ENCODE measurements at places on chromosomes 4 and X.
A peak's percentile ranks its signal among the peaks of the same experiment; 100 is the strongest.

- DNase-seq, result no peak
Observed at GRCh38 chr4:145177906-145178538, 2.4 kb downstream of the OTUD4 start.

- no peak for DNase-seq
Observed at GRCh38 chr4:11467931-11468330, 39.2 kb upstream of the HS3ST1 start.

DNA sequence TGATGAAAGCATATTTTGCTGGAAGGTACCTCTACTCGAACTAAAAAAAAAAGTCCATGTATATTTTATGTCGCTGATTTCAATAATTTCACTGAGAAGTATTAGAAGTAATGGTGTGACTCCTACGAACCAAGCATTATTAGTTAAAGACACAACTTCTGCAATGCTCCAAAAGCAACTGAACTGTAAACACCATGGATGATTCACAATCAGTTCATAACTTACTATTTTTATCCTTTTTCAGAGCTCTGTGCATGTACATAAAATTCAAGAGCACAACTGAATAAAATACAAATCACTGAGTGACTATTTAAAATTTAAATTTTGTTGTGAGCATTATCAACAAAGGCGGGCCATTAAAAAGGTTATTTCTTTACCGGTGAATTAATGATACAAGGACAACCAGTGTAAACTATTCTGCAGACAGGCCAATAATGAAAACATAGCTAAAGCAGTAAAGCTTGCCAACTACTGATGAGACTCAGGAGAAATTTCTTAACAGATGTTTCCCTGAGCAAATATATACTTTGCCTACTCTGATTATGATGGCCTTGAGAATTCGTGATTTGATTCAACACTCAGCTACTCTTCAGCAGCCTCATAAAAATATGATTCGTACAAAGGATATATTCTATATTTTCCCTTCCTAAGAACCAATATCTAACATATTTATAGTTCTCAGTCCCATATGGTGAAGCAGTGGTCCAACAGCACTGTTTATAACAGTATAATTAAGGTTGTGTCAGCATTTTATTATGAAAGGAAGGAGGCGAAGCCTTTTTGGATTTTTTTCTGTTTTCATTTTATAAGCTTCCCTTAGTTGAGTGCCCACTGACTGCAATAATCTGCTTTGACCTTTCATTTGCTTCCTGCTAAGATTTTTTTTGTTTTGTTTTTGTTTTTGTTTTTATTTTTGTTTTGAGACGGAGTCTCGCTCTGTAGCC lies 62.8 kb upstream of the NEIL3 start:
- no peak for DNase-seq

DNA sequence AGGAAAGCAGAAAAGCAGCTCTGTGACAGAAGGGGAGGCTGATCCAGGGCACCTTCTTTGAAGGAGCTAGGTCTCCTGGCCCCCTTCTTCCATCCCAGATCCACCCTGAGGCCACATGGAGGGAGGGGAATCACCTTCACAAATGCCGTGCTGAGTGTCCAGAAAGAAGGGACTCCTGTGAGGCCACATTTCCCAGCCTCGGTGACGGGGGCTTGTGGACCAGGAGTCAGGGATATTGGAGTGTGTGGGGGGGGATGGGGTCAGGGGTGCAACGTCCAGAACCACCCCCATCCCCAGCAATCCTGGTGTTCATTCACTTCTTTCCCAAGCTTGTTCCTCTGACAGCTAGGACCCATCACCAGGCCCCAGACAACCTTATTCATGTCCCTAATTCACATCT lies 4.7 kb downstream of the TIMM17B start:
- no peak for DNase-seq

DNA sequence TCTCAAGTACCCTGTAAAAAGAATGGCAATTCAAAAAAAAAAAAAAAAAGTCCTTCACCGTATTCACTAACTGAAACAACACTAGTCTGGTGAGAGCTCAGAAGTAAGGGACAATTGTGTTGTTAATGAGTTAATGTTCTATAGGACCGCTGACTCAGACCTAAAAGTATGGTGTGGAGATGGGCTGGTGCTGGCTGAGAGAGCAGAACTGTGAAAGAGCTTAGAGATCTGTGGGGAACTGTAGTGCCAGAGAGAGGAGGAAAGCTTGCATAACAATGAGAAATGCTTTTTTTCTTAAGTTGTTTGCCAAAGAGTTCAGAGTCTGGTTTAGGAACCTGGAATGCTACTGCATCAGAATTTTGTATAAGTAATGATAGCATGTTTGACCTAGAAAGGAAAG lies 65.1 kb downstream of the LHFPL1 start:
- DNase-seq, result no peak

- DNase-seq, result no peak
Observed at GRCh38 chr4:125789023-125789422, 474.3 kb downstream of the FAT4 start.

DNA sequence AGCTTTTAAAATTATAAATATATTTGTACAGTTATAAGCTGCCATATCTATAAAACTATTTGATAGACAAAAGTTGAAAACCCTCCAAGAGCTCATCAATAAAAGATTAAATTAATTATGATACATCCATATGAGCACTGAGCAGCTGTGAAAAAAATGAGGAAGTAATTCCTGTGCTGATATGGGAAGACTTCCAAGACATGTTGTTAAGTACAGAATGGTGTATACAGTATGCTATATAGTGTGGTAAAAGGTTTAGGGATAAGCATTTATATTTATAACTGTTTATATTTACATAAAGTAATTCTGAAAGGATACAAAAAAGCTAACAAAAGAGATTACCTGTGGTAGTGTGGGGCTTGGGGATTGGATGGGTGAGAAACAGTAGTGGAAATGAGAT lies 92.8 kb upstream of the BMP2K start:
- no peak for DNase-seq

GRCh38 chr4:94127707-94128328 lies 79.8 kb upstream of the SMARCAD1 start:
- peak; percentile 10 for DNase-seq

DNA sequence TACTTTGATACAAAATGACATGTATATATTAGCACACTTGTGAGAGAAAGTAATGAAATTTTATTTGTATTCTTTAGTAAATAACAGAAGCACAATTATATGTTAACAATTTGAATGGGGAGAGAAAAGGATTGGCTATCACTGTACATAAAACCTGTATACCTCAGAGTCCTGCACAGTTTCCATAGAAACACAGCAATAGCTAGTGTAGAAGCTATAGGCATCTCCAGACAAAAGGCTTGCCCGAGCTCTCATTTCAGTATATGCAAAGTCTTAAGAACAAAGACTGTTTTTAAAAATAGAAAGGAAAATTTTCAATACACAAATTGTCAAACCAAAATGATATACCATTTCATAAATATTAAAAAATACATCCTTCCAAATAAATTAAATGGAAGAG lies 38.5 kb downstream of the GPM6A start:
- DNase-seq, result no peak

DNA sequence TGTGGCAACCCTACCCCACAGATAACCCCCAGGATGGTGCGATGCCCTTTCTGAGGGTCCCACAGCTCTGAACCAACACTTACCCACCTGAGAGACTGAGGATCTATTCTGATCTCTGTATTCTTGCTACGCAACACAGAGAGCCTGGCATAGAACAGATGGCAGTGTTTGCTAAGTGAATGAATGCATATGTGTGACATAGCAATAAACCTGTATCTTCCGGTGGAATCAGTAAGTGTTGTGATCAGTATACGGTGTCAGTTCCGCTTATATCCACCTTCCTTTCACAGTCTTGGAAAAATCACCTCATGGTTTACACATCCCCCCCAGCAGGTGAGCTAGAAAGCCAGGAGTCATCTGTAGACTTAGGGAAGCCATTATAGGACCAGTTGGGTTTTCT lies 5.9 kb upstream of the HSD17B10 start:
- no peak for DNase-seq

GRCh38 chr4:15151033-15151432 lies 148.8 kb downstream of the CPEB2 start:
- no peak for DNase-seq

- peak; percentile 5 for DNase-seq
Observed at GRCh38 chr4:183182873-183183725, 84.0 kb downstream of the WWC2 start.

DNA sequence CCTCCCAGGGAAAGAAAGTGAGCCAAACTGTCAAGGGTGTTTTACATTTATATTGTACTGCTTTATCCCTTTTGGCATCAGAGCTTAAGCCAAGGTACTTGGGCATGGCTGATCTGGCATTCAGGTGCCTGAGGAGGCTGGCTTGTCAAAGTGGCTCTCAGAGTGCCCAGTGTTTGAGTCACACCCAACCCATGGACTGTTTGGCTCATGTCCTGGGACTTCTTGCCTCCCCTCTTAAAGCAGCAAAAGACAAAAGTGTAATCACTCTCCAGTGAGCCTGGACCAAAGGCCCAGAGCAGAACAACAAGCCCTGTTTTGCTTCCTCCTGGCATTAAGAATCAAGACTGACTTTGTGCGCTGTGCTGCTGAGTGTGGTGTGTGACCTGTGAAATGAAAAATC lies 311.7 kb upstream of the TAPT1 start:
- DNase-seq, result no peak

- DNase-seq, result no peak
Observed at GRCh38 chr4:93870876-93871458, 42.4 kb downstream of the ATOH1 start.

- DNase-seq, result peak; percentile 48
Observed at GRCh38 chr4:78213218-78213617, 156.1 kb downstream of the FRAS1 start.

- DNase-seq, result peak; percentile 19
Observed at GRCh38 chrX:107775734-107776511, at the start of gene TSC22D3. TSC22D3 (minus strand) TSS chrX:107775787; CDS start chrX:107775419, 368 bp downstream.

All from NCI-H2029 treated with DMSO at 0.1 percent for 48 hours (cell line).